CD8-positive, alpha-beta T cell (primary cell): ENCODE measurements at places on chromosomes 5 and 9. TPM values are rescaled to one million over a fixed set of nuclear protein-coding genes. Genes with fewer than 3 reads are reported as not detected.

- DNase-seq: no peak
Observed at GRCh38 chr9:116387934-116388698, 234.5 kb downstream of the PAPPA start.

GRCh38 chr5:3325972-3326840 is 269.4 kb upstream of the IRX1 start:
- no peak for DNase-seq

- no peak for DNase-seq
Observed at GRCh38 chr9:107566611-107567061, 77.1 kb upstream of the KLF4 start.

GRCh38 chr5:120388016-120388781 is 75.9 kb upstream of the PRR16 start:
- DNase-seq: no peak

GRCh38 chr9:6876195-6876894 is 118.6 kb downstream of the KDM4C start:
- DNase-seq: no peak

GRCh38 chr5:142296914-142297417 is 27.9 kb downstream of the SPRY4 start:
- no peak for DNase-seq

DNA sequence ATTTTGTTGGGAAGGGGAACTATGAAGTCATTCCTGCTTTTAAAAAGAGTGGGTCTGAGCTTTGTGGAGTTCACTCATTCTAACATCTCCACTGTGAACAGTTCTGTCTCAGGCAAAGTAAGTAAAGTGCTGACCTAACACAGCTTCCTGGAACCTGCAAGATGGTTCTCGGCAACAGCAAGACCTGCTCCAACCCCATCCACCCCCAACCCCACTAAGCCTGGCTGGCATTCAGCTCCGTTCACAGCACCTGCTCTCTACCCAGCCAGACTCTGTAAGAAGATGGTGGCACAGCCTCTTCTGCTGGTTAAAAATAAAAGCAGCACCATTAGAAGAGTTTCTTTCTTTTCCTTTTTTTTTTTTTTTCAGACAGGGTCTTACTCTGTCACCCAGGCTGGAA is 42.0 kb downstream of the EPB41L4B start:
- DNase-seq: no peak

DNA sequence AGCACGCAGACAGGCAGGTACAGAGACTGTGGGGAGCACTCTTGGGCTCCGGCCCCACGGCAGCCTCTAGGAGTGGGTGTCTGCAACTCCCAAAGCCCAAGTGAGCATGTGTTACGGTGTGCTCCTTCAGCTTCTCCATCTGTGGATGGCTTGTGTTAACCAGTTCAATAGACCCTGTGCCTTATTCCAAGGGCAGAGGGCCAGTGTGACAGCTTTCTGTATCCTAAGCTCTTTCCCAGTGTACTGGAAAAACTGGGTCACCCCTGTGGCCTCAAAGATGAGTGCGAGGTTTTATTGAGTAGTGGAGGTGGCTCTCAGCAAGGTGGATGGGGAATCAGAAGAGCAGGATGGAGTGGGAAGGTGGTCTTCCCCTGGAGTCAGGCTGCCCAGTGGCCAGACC is 78.3 kb downstream of the ADAMTS16 start:
- no peak for DNase-seq

GRCh38 chr5:57783693-57784092 is 301.1 kb upstream of the ACTBL2 start:
- DNase-seq: no peak

DNA sequence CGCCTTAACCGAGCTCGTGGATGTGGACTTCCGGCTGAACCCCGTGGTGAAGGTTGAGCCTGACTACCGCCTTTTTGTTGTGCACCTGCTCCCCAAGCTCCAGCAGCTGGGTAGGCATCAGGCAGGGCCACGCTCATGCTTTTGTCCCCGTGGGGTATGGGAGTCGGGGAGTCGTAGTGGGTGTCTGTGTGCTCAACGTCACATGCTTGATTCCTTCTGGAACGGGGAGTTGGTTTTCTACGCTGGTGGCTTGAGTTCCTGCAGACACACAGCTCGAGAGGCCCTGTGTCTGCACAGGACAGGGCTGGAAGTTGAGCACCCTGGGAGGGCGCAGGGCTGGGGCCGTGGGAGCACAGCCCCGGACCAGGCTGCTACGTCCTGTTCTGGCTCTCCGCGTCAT is 8.0 kb downstream of the CEP72 start:
- no peak for DNase-seq

GRCh38 chr5:160685219-160685618 is 166.8 kb downstream of the ATP10B start:
- no peak for DNase-seq

DNA sequence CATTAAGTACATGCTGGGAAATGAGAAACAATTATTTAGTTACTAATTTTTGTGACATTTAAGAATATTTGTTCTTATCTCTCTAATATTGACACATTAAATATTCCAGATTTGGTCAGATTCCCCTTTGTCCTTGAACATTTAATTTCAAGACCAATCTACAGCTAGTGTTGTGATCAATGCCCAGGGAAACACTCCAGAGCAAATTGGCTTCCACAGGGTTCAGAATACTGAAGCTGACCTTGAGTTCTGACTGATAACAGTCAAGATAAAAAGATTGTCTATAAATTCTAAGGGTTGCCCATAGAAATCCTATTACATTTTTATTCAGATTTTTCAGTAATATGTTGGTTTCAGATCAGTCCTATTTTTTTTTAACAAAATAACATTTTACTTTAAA is 31.3 kb downstream of the ZFYVE16 start:
- no peak for DNase-seq

- no peak for DNase-seq
Observed at GRCh38 chr5:65101632-65102100, 332.9 kb downstream of the CWC27 start.

DNA sequence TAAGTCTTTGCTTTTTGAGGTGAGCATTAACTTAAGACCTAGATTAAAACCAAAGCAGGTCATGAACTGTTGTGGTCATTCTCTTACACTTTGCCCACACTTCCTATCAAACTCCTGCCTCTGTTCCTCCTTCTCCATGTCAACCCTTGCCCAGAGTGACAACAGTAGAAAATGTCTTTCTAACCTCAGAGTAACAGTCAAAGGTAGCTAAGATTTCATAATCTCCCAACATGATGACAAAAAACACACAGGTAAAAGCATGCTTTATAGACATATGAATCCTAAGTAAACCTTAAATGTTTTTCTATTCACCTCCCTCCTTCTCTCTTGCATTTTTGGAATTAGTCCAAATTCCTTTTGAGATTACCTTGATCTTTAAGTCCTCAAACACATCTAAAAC is 422.3 kb downstream of the SPATA31D1 start:
- DNase-seq: no peak

GRCh38 chr9:96817973-96818372 is 36.3 kb downstream of the ZNF782 start:
- no peak for DNase-seq

DNA sequence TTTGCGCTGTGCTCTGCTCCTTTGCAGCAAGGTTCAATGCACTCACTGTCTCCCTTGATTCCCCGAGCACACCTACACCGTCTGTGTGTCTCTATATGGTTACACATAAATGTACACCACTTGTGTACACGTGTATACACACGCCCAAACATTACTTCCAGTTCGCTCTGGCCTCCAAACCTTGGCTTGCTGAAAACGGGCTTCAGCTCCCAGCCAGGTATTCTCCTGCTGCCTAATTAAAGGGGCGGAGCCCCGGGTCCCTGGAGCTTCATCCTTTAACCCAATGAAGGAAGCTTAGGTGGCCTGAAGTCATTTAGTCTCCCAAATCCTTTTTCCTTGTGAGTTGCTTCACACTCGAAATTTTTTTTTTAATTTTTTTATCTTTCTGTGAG is 4.6 kb downstream of the ISL1 start:
- no peak for DNase-seq

DNA sequence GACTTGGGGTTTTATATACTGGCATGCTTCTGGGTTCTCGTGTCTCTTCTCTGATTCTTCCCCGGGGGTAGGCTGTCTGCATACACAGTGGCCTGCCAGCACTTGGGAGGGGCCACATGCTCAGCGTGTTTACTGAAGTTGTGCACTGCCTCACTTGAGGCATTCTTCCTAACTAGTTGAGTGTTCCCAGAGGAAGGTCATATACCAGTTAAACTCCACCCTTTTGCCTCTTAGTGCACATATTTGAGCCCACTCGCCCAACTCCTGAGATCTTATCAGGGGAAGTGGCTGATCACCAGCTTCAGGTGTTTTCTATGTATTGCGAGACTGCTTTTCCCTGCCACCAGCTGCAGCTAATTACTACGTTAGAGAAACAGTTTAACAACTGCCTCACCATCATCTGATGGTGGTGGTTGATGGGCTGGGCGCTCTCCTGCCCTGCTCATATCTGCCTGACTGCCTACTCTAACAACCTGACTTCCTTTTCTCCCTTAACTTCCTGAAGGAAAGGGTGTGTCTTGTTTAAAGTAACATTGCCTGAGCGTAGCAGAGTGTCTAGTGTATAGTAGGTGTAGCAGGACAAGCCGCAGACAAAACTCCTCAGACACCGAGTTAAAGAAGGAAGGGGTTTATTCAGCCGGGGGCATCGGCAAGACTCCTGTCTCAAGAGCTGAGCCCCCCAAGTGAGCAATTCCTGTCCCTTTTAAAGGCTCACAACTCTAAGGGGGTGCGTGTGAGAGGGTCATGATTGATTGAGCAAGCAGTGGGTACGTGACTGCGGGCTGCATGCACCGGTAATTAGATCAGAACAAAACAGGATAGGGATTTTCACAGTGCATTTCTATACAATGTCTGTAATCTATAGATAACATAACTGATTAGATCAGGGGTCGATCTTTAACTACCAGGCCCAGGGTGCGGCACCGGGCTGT is 60.1 kb upstream of the CLINT1 start:
- no peak for DNase-seq

DNA sequence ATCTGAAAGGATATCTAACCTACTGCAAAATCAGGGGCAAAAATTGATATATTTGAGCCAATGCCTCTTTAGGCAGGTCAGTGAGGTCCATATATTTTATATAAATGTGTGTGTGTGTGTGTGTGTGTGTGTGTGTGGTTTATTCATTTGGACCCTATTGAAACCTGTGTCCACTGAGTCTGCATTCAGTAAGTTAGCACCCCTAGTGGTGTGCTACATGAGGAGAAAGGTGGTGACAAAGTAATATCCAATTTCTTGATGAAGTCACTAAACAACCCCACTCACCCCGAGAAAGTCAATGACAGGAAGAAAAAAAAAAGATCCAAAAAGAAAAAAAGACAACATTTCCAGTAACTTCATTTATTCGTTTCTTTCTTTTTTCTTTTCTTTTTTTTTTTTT is 4.1 kb downstream of the FBXW11 start:
- no peak for DNase-seq

DNA sequence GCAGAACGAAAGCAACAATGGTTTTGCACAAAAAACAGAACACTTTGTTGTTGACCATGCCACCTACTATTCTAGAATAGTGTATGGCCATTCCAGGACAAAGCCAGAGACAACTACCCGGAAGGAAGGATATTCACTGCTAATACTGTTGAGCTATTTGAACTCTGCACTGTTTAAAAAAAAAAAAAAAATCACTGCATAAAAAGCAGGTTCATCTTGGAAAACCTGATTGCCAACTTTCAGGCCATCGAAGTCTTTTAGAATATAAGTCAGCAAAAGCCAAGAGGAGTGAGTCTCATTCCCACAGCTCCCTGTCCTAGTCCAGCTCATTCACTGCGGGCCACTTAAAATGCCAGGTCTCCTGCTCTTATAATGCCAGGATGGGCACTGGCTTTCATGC is 4.0 kb downstream of the ENC1 start:
- DNase-seq: no peak

DNA sequence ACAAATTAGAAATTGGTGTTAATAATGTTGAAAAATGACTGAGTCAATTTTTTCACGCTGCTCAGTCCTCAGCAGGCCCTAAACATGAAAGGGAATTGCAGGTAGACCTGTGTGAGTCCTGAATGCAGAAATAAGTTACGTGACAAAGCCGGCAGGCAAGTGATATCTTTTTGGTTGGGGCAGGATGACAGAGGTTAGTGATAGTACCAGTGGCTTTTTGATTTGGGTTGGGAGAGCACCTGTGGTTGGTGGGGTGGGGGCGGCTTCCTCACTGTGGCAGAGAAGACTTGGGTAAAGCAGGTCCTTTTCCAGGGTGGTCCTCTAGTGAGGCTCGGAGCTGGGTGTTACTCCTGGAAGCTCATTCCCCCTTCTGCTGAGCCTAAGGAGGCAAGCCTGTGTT is 164.7 kb downstream of the TMEM167A start:
- no peak for DNase-seq

DNA sequence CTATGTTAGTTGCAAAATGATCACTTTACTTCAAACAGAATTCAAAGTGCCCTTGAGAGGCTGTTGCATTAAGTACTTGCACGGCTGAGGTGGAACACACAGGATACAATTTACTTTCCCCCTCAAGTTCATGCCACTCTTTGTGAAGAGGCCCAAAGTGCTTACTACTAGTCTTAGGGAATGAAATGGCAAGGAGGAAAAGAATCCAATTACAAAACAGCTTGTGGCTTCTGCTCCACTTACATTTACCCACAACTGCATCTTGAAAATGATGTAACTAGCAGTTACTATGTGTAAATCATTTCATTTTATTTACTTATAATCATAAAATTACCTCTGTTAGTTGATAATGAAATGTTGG is 14.6 kb downstream of the FOXD1 start:
- no peak for DNase-seq

GRCh38 chr5:157559301-157559700 is 16.3 kb downstream of the ADAM19 start:
- DNase-seq: no peak

- DNase-seq: no peak
Observed at GRCh38 chr5:135578685-135579341, at the start of gene CXCL14. Gene CXCL14, minus strand, starts transcription at chr5:135578991. Its CDS starts 213 bp downstream, at chr5:135578778.

GRCh38 chr5:87007737-87008136 is 259.9 kb upstream of the RASA1 start:
- no peak for DNase-seq

DNA sequence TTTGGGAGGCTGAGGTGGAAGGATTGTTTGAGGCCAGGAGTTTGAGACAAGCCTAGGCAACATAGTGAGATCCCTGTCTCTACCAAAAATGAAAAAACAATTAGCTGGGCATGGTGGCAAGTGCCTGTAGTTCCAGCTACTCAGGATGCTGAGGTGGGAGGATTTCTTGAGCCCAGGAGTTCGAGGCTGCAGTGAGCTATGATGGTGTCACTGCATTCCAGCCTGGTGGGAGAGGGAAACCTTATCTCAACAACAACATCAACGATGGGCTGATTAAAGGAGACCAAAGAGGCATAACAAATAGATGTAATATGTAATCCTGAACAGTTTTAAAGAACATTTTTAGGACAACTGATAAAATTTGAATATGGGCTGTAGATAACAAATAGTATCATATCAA is 34.2 kb upstream of the PANK3 start:
- DNase-seq: no peak

The LECT2 gene
- total RNA-seq: not detected

The TIGD6 gene
- 1.5 TPM for total RNA-seq

The CATSPER3 gene
- total RNA-seq: not detected

The PARP8 gene
- 192 TPM for total RNA-seq

The KLF4 gene
- total RNA-seq: 7.2 TPM
